ENCODE measurements at places on chromosomes 11 and 22. TPM values are rescaled to one million over a fixed set of nuclear protein-coding genes. Genes with fewer than 3 reads are reported as not detected.

- peak; percentile 38 for DNase-seq
Observed at GRCh38 chr11:75474878-75475766, 42.1 kb upstream of the KLHL35 start.

The ZP1 gene
- 0.16 TPM for polyA plus RNA-seq

GRCh38 chr11:113977701-113978100, 2.8 kb downstream of the HTR3A start:
- no peak for DNase-seq

GRCh38 chr22:47007496-47007895, 245.0 kb downstream of the TBC1D22A start:
- DNase-seq, result no peak

- DNase-seq, result no peak
Observed at GRCh38 chr11:35683728-35684339, 21.3 kb downstream of the TRIM44 start.

GRCh38 chr11:35662061-35662648, 420 bp upstream of the TRIM44 start:
- DNase-seq, result no peak

- DNase-seq, result no peak
Observed at GRCh38 chr22:28473258-28473657, 206.4 kb downstream of the TTC28 start.

The TSPAN32 gene
- polyA plus RNA-seq, result not detected

The OR9Q1 gene
- polyA plus RNA-seq, result not detected

The LDHAL6A gene
- not detected for polyA plus RNA-seq

The WNT11 gene
- 0.11 TPM for polyA plus RNA-seq

The KCNK4 gene
- polyA plus RNA-seq, result not detected

The NEFH gene
- polyA plus RNA-seq, result 0.74 TPM

The KIF18A gene
- 4.0 TPM for polyA plus RNA-seq

DNA sequence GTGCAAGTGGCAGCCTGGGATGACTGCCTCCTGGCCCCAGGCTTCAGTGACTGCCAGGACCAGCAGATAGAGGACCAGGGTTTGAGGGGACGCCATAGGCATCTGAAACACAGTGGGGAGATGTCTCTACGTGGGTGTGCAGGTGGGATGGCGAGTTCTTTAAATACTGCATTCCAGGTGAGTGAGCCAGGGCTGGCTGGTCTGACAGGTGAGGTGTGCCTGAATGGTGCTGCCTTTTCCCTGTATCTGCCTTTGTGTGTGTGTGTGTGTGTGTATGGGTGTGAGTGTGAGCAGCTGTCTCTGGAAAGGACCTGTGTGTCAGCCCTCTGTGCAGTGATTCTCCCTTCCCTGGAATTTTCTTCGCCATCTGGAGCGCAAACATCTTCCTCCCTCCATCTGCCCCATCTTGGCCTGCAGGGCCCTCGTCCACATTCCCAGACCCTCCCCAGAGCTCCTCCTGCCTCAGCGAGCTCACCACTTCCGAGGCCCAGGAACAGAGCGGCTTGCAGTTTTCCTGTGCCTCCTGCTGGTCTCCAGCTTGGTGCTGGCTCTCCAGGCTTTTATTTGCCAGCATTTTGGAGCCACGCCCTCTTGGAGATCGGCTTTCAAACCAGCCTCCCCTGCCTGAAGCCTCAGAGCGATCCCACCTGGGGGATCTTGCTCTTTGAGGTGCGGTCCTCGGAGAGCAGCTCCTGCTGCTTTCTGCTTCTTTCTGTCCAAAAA, at the start of gene GPHA2:
Gene GPHA2, minus strand, starts transcription at position 535 of the 723 bp plus-strand sequence. Its CDS starts 433 bp downstream, at position 102.
- peak; percentile 61 for DNase-seq

The DEFB131B gene
- polyA plus RNA-seq, result not detected

DNA sequence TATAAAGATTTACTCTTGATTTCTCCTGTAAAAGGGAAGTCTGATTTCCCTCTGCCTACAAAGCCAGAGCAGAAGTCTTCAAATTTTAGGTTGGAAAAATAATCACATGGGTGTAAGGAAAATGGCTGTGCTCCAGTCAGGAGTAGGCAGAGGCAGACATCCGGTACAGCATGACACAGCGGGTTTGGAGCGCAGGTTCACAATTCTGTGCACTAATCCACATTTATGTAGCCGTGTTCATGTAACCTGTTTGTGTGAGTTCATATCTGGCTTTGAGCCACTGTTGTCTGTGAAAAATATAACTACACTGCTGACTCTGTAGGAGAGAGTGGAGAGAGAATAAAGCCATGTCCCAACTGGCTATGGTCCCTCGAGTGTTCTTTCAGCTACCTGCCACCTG, 248.0 kb downstream of the CASP12 start:
- no peak for DNase-seq

The MYO7A gene
- 1.9 TPM for polyA plus RNA-seq

- no peak for DNase-seq
Observed at GRCh38 chr11:70048279-70049024, 29.7 kb upstream of the ANO1 start.

The HBD gene
- not detected for polyA plus RNA-seq

The ZC3H12C gene
- 2.0 TPM for polyA plus RNA-seq

The ARFGAP3 gene
- 9.7 TPM for polyA plus RNA-seq

GRCh38 chr11:62555464-62556107, 9.0 kb upstream of the AHNAK start:
- no peak for DNase-seq

- DNase-seq, result no peak
Observed at GRCh38 chr22:17192186-17192585, 27.0 kb downstream of the ADA2 start.

DNA sequence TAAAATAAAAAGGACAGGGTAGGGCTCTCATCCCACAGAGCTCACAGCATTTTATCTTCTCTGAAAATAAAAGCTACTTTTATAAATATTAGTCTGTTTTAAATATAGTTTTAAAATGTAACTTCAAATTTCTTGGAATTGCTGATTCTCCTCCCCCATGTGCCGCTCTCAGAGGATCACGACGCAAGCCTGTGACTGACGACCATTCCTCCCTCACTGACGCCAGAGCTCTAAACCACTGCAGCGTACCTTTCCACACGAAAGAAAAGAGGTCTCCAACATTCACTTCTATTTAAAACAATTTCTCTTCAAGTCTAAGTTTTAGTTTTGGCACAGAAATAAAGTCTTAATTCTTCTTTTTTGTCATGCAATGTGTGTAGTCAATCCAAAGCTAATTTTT, 9.3 kb downstream of the TOLLIP start:
- no peak for DNase-seq

GRCh38 chr11:17645190-17645970, 74.0 kb upstream of the MYOD1 start:
- DNase-seq, result no peak

GRCh38 chr22:48147831-48148230, 1385.4 kb downstream of the TBC1D22A start:
- DNase-seq, result no peak

DNA sequence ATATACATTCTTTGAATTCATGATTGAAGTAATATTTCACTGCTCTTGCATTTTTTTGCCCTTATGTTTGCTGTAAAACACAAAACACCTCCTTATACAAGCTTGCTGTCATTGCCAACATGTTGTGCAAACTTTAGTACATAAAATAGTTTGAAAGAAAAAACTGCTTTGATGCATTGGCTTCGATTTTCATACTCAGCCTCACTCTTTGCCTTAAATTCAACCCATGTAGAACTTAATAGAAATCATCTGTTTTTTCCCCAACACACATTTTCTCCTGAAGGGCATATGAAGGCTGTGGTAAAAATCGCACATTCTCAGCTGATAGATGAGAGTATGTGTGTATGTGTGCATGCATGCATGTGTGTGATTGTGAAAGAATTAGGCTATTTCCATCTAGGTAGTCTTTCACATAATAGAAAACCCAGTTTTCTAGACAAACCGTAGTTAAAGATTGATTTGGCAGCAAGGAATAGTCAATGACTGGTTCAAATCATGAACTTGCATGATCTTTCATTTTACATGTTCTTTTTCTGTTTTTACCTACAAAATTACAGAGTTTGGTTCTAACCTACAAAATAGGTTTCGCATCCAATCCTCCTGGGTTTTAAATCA, 72.8 kb upstream of the MTMR2 start:
- DNase-seq, result no peak

The P2RX6 gene
- 0.09 TPM for polyA plus RNA-seq

The PACSIN3 gene
- polyA plus RNA-seq, result 40.4 TPM
